Vagina (tissue), 2 donors: ENCODE measurements at places on chromosomes 13 and 19.

GRCh38 chr13:33636955-33637670 lies 180.8 kb upstream of the RFC3 start:
- DNase-seq = no peak

DNA sequence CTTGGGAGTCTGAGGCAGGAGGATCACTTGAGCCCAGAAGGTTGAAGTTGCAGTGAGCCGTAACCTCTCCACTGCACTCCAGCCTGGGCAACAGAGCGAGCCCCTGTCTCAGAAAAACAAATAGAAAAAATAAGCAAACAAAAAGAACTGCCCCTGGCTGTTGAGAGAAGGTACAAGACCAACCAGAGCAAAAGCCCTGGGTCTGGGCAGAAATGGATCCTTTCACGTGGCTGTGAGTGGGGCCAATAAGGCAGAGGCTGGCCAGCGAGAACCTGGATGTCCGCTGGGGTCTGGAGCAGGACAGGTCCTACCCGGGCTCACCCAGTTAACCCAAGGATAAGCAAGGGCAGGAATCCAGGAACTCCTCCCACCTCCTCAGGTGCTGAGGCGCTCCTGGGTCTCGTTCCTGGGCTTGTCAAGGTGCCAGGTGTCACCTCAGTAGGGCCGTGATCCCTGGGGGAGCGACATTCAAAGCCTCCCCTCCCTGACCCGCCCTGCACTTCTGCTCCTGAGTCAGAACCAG lies 4.7 kb upstream of the SLC5A5 start:
- DNase-seq = no peak

- DNase-seq = no peak
These were observed 17.8 kb downstream of the PROZ start for GRCh38 chr13:113176280-113176679.

DNA sequence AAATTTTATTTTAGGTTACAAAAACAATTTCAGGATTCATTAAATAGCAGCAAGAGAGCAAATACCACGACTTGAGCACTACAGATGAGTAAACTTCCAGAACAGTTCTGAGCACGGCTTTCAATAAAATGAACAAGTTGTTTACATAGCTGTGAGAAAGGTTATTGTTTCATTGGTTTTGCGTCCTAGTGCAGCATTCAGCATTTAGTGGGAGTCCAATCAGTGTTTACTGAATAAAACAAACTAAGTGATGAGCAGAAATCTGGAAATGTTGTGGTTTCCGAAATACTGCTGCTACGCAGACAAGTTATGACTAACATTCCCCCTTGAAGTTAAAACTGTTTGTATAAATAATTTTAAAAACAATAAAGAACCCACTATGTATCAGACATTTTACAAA lies 251.5 kb upstream of the STARD13 start:
- DNase-seq = no peak

DNA sequence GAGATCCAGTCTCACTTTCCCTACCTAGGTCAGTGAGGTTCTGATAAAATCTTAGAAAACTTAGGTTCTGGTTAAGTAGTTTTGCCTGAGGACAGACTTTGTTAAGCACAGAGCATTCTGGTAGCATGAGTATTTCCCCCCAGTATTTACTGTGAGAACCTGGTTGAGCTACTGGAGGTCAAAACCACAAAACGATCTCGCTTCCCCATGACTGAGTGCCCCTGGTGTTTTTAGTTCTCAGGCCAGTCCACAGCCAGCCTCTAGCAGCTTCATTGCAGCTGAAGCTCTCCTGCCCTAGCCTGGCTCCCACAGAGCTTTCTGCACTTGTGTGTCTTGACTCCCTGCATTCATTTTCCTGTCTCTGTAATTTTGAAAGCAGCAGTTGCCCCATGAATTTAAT lies 1138.2 kb downstream of the UQCRFS1 start:
- no peak for DNase-seq

- no peak for DNase-seq
These were observed at the start of gene PRKCG for GRCh38 chr19:53881482-53882390. Gene PRKCG, plus strand, starts transcription at chr19:53882197. Its CDS starts 298 bp downstream, at chr19:53882495.

DNA sequence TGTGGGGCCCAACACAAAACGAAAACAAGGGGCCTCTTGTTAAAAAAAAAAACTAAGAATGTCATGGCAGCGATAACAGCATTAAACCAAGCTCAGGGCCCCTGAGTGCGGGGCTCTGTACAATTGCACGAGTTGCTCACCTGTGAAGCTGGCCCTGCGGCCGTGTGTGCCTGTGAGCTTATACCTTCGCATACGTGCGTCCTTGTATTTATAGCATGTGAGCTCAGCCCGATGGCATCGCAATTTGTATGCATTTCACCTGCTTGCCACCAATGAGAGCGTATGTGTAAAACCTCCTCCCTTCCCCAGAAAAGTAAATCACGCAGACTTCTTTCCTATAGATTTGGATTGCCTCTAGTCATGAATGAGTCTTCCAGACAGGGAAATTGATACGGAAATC lies 17.1 kb downstream of the HNRNPM start:
- no peak for DNase-seq

DNA sequence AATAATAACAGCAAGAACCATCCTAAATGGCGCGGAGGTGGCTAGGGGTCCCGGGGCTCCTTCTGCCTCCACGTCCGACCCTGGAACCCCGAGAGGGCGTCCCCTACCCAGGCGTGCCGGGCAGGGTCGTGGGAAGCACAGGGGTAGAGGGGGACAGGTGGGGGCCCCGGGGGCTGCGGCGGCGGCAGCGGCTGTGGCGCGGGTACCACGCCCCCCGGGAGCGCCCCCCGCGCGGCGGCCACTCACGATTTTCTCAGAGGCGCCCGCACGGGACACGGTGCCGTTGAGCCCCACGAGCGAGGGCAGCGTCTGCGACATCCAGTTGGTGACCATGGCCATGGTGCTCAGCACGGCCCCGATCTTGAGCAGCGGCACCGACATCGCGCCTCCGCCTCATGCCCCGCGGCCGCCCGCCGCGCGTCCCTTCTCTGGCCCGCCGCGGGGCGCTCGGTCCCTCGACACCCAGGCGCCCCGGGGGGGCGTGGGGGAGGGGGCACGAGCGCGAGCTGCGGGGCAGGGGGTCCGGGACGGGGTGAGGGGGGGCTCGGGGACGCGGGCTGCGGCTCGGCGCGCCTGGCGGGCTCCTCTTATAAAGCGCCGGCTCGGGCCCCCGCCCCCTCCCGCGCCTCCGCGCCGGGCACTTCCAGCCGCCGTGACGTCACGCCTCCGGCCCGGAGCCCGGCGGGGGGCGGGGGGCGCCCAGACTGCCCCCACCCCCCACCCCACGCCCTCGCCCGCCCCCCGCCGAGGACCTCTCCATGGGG lies 22.9 kb downstream of the OLFM2 start:
- DNase-seq = no peak

DNA sequence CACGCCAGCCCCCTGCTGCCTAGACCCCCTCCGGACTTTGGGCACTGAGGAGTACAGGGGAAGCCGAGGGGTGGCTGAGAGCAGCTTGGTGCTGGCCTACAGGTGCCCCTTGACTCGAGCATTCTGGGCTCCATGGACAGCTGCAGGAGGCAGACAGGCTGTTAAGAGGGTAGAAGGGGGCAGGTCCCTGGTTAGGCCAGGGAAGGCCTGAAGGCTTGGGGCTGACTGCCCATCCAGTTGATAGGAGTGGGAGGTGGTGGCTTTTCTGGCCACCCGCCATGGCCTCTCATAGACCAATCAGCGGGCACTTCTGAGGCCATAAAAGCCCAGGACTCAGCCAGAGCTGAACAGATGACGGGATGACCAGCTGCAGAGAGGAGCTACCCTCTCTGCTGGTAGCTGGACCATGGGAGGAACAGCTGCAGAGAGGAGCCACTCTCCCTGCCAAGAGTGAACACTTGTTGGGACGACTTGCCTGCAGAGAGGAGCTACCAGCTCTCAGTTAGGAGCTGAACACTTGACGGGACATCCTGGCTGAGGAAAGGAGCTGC lies 10.7 kb upstream of the SUPT20H start:
- DNase-seq = no peak

- no peak for DNase-seq
These were observed 282.6 kb downstream of the DCLK1 start for GRCh38 chr13:35848336-35849255.

GRCh38 chr13:78102121-78102677 lies 183.6 kb upstream of the EDNRB start:
- DNase-seq = peak; percentile 91

DNA sequence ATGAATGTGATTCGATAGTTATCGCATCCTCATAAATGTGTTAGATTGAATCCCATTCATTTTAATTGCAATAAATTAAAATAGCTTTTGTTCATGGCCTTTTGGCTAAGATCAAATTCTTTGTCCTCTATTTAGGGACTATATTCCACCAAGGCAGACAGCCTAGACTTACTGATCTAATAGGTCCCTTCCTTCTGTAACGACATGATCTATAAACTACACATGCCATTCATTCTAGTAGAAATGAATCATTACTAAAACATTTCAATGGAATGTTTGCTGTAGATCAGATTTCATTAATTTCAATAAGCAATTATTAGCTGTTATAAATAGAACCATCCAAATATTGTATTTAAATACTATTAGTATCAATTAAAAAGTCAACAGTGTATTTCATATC lies 526.6 kb upstream of the KLHL1 start:
- DNase-seq = no peak

GRCh38 chr19:17180997-17181702 lies 34.0 kb upstream of the USE1 start:
- DNase-seq = no peak

DNA sequence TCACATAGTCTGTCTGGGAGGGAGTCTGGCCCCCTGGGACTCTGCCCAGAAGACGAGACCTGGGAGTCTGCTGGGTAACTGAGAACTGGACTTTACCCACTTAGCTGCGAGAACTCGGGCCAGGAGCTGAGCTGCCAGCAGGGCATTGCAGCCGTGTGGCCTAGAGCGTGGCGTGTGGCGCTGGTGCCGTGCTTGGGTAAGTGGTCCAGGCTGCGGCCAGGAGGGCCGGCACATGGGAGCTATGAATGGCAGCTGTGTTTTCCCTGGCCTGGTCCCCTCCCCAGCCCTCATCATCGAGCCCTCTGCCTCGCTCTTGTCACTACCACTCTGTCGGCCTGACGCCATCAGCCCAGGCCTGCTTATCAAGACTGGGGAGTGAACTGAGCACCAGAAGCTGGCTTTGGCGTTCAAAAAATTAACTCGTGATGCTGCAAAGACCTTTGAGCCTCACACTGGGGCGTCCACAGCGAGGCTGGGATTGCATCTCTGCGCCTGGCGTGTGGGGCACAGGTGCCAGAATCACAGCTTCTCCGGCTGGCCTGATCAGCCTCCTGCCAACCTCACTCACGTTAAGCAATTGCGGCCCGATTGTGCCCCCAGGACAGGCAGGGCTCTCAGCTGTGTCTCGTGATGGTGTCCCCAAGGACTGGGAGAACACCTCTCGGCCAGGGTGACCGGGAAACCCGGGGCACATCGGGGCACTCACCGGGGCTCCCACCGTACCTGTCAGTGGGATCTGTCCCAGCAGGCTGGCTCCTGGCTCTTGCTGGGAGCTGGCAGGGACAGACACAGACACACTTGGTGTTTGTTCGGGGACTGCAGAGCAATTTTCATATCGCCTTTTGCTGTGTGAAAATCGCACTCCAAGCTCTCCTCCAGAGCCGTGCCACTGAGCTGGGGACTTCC lies 85.9 kb downstream of the KDM4B start:
- DNase-seq = no peak

DNA sequence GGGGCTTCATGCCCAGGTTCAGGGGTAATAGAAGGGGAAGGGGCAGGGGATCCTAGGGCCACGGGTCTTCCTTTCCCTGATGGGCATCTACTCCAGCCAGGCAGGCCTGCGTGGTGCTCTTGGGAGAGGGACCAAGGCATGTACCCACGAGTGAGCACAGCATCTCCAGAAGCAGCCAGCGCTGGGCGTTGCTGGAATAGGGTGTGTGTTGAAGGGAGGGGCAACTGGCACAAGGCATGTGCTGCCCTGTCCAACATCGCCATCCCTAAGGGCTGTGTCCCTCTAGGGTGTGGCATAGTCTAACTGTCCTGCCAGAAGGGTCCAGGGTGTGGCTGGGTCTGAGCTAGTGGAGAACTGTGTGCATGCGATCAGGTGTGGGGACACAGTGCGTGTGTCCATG lies 2.9 kb downstream of the NOTCH3 start:
- no peak for DNase-seq

DNA sequence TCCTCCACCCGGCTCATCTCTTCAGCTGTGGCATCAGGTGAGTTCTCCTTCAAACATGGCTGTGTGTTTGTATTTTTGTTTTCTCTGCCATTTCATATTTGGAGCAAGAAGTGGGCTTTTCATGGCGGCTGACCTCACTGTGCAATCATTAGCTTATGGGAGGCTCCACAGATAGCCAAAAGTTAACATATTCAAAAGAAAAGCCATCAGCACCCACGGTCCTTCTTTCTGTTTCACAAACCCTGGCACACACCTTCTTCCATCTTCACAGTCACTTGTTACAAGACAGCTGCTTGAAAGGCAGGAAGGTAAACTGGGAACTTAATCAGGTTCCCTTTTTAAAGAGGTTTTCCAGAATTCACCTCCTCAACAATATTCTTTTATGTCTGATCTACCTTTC lies 69.3 kb upstream of the ATP12A start:
- DNase-seq = no peak

GRCh38 chr19:16624236-16624635 lies 3.8 kb downstream of the MED26 start:
- DNase-seq = no peak

GRCh38 chr19:29290853-29291252 lies 77.9 kb upstream of the UQCRFS1 start:
- no peak for DNase-seq

GRCh38 chr13:109785141-109785891 lies 1.1 kb downstream of the IRS2 start:
- no peak for DNase-seq

DNA sequence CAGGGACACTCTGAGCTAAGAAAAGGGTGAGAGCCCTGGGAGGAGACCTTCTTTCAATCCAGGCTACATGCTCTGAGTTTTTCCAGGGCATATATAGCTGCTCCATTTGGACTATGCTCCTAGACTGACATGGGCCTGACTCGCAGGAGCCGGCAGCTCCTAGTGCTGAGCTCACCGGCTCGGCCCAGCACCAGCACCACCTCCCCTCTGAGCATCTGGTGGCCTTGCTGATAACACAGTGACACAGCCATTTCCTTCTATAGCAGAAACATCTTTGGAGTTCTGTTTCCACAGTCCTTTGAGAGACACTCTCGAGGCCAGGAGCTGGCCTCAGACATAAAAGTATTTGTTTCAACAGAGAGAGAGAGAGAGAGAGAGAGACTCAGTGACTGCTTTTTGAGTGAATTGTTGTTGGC lies 184.9 kb downstream of the TM9SF2 start:
- no peak for DNase-seq

- no peak for DNase-seq
These were observed 7.1 kb downstream of the GPR108 start for GRCh38 chr19:6730153-6730804.
